ENCODE measurements at places on chromosomes 16 and 17.

GRCh38 chr16:89641458-89642119 lies 15.9 kb downstream of the CHMP1A start:
- DNase-seq: no peak

DNA sequence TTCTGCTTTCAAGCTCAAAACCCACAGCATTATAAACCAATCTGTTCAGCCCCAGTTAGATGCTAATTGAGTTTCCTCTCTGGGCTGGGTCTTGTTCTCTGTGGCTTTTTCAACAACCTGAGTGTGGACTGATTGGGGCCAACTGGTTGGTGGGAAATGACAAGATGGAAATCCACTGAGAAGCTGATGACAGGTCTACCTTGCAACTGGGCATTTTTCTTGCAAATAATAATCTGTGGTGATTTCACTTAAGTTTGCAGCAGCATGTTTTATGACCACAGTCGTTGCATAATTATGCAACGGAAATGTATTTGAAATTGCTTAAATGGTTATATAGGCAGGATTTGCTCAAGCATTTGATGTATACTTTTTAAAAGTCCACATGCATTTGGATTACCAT lies 69.9 kb downstream of the AKAP1 start:
- DNase-seq: no peak

- DNase-seq: no peak
Measured at GRCh38 chr16:82135844-82136243, 34.2 kb downstream of the MPHOSPH6 start.

DNA sequence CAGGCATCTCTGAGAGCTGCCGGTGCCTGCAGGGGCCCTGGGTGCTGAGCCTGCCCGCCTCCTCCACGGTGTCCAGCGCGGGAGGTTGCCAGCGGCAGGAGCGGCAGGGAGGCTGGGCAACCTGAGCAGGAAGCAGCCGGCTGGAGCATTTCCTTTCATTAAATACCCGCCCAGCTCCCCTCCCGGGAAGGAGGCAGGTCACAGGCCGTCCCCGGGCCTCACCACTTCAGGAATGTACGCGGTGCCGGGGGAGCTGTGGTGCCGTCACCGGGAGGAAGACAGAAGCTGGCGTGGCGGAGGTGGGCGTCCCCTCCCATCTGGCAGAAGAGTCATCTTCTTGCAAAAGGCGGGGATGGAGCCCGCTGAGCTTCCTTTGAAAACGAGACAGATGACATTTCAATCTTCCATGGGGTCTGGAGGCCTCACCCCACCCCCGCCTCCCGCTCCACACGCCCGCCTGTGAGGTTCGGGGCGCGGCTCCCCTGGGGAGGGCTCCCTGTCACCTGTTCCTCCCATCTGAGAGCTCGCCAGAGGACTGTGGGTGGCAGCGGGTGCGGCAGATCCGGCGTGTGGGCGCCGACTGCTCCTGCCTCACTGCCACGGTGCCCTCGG lies 16.0 kb downstream of the SOX8 start:
- peak; percentile 43 for DNase-seq

DNA sequence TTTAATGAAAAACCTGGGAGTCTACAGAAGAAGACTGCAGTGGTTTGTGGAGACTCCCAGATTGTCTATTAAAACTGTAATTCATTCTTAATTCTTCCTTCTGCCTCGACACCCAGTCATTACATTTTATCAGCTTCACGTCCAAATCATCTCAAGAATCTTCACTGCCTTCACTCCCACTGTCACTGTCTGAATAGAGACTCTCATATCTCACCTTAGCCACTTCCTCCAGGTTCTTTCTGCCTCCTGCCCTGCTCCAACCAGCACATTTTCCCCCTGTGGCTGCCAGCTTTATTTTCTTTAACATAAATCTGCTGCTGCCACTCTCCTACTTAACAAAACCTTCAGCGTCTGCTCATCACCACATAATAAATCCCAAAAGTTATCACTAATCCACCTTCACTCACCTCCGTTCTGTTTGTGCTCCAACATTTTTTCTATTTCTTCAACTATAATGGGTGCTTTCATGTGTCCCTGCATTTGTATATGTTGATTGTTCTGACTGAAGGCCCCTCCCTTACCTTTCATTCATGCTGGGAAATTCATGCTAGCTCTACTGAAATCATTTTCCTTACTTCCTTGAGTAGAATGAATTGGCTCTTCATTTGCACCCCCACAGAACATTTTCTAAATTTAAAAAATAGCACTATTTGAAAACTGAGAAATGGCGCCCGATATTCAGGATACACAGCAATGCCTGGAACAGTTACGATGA lies 38.9 kb downstream of the KCNJ2 start:
- DNase-seq: no peak

DNA sequence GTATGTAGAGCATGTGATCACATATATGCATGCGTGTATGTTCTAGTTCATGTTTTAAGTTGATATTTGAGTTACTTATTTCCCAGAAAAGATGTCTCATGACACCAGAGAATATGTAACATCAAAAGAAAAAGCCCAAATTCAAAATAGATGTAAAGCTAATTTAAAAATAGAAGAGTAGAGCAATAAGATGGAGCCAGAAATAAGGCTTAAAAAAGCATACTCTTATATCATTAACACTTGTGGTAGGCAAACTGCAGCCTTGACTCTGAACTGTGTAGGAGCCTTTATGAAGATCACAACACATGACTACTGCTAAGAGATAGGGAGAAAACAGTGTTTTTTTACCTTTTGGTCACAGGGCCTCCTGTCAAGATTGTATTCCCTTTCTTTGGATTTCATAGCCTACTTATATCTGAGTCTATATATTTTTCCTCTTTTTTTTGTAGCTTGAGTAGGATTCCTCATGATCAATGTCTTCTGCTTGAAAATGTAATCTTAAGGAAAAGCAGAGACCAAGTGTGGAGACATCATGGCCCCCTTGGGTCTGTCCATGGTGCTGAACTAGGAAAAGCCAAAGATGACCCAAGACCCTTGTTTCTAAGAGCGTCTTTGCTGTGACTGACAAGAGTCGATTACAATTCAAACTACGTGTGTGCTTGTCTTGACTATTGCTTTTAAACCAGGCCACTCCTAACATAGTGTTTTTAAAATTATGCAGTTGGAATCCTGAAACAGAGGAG lies 390.4 kb downstream of the SHISA9 start:
- DNase-seq: no peak

DNA sequence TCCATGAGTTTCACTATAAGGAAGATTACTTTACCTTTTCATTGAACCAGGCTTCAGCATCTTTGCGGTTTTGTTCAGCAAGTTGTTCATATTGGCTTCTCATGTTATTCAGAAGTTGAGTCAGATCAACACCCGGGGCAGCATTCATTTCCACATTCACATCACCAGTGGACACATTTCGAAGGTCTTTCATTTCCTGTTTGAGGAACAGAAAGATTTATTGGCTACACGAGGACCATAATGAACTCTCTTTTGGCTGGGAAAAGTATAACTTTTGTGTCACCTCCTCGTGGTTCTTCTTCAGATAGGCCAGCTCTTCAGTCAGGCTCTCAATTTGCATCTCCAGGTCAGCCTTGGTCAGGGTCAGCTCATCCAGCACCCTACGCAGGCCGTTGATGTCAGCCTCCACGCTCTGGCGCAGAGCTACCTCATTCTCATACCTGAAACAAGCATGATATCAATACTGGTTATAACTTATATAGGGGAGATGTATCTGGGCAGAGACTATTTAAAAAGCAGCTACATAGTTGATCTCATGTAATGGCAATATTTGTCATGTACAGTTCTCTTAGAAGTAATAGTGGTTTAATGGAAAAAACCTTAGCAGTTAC lies 2.1 kb downstream of the KRT10 start:
- no peak for DNase-seq

DNA sequence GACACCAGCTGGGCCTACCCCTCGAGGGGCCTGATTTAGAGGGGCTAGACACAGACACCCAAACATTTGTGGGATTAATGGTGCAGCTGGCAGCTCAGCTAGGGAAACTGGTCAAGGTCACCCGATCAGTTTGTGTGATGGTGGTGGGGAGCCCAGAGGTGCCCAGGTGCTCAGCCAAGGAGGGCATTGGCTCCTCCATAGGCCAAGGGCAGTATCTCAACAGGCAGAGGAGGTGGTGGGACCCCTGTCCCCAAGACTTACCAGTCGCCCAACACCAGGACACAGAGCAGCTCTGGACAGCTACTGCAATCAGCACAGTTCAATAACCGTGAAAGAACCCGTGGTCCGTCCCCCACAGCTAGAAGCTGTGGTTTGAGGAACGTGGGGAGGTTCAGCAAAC lies 120.9 kb downstream of the C16orf78 start:
- DNase-seq: no peak

GRCh38 chr16:71408536-71408935 lies 33.3 kb downstream of the TLE7 start:
- no peak for DNase-seq

DNA sequence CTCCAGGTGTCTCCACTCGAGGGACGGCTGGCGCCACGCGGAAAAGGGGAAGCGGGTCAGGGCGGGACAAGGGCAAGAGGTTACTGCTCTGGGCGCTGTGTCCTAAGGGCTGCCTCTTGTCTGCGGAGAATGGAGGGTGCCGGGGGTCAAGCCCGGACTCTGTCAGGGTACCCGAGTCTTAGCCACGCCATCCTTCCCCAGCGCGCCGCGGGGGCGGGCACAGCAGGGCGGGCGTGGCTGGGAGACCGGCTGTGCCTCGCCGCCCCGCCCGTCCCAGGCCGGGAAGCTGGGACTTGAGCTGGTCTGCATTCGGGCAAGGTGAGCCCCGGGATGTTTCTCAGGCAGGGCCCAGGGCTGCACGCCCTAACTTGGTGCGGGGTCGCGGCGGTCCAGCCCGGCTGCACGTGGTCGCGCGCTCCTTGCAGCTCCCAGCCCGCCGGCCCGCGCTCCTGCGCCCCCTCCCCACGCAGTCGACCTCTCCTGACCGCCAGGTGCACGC lies 6.2 kb upstream of the ACTG1 start:
- DNase-seq: no peak

DNA sequence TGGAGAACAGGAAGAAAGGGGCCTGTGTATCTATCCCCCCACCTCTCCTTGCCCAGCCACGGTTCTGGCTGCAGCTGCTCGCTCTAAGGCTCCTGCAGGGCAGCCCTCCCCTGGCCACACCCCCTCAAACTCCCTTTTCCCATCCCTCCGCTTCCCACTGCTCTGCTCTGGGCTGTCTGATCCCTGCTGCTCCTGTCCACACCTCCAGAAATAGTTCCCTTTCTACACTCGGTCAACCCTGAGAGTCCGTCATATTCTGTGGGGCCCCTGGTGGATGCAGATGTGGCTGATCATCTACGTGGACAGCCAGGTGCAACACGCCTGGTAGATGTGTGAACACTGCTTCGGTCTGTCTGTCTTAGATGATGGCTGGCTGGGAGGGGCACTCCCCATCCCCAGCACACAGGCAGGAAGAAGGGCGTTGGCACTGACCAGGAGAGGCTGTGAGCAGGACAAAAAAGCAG lies 19.3 kb upstream of the KRT19 start:
- no peak for DNase-seq

DNA sequence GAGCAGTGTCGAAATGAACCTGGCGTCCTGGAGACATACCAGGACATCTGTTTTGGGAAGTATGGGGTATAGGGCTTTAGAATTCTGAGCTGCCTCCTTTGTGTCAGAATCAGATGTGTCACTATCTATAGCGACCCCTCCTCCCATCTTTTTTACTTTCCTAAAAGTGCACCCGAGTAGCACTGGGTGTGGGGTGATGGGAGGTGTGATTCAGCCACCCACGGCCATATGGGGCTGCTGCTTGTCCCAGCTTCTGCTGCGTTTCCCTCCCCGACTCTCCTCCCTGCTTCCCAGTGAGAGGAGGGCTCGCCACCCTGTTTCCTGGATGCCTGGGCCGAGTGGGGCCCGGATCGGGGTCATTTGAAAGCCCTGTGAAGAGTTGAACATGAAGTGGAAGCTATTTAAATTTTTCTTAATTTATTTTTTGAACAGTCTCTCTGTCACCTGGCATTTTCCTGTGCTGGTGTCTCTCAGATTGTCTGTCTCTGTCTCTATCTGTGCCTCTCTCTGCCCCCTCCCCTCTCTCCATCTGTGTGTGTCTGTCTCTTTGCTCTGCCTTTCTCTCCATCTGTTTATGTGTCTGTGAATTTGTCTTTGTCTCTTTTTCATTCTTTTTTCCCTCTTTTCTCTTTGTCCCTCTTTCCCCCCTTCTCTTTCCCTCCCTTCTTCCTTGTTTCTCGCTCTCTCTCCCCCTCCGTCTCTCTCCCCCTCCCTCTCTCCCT lies 638.8 kb upstream of the EEF2KMT start:
- DNase-seq: no peak

Measured in RCC 7860 (cell line).